T-helper 1 cell (primary cell): ENCODE measurements at places on chromosomes 6 and 20.

DNA sequence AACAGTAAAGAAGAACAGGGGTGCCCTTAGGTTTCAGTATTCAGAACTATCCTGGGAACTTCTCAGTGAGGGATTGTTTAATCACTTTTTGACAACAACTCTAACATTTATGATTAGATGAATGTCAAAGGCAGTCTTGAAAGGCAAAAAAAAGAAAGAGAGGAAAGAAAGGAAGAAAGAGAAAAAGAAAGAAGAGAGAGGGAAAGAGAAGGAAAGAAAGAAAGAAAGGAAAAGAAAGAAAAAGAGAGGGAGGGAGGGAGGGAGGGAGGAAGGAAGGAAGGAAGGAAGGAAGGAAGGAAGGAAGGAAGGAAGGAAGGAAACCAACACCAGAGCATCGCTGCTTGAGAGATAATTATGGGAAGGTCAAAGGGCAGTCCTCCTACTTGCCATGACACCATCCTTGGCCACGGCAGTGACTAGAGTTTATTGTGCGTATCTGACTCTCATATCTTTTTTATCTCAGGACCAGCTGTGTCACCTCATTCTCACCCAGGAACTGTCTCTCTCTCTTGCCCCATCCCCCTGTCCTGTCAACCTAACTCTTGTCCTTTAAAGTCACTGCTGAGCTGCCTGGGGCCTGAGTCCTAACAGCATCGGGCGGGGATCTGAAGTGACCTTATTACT is 96.8 kb upstream of the ATXN1 start:
- no peak for DNase-seq

DNA sequence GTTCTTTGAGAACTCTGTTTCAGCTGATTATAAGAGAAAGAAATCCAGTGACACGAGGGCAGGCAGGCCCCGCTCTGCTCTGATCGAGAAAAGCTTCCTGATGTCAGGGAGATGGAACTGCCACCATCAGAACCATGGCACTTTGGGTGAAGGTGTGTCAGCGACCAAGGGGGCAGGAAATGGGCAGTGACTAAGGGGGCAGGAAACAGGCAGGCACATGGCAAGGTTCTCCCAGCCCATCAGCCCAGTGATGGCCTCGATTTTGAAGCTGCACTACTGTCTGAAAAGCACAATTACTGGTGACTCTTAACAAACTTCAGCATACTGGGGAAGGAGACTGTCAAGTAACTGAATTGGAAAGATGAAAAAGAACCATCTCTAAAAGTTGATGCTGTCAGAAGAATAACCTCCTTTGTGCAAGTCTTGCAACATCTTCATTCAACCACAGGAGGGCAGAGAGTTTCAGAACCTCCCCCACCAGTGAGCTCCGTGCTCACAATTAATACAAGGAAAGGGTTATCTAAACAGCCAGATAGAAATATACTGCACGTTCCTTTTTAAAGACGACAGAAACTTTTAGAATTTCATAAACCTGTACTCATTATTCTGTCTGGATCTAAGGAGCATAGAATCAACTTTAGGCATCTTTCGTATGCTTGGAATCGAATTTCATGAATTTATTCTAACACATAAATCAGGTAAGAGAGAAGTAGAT is 39.1 kb downstream of the TMX4 start:
- DNase-seq, result no peak

- DNase-seq, result no peak
These were observed 236.1 kb downstream of the KCNQ5 start for GRCh38 chr6:72857791-72858585.

- DNase-seq, result no peak
These were observed 133.8 kb downstream of the ARID1B start for GRCh38 chr6:156910938-156911337.

DNA sequence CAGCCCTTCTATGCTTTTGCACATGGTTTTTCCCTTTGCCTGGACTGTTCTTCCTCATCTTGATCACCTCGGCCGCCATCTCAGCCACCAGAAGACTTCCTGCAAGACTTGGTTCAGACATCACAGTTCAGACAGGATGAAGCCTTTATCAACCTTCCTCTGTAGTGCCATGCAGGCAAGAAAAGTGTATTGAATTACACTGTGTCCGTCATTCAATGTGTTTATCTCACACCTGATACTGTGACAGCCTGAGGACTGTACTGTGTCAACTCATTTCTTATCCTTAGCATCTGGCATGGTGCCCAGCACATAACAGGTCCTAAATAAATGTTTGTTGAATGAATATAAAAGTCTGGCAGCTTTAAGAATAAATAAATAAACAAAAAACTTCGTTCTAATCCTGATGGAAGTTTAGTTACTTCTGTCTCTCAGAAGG is 133.3 kb upstream of the MAN1A1 start:
- DNase-seq, result no peak

- no peak for DNase-seq
These were observed 116.5 kb downstream of the MAP3K4 start for GRCh38 chr6:161107779-161108730.
